ENCODE measurements at places on chromosomes 11 and 22.

DNA sequence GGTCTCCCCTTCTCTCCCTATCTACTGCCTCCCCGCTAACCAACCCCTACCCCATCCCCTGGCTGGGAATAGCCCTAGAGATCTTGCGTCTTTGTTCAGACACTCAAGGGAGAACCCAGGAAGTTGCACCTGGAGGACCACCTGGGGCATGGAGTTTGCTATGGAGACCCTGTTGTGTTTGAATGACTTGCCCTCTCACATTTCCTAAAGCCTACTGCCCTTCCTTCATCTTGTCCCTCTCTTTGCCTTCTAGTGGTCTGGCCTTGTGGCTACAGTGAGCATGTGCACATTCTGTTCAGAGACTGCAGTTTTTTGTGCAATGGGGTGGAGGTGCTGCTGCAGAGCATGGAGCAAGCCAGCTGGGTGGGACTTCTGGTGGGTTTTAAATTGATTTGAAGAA lies 42.5 kb downstream of the ZNRF3 start:
- no peak for DNase-seq

GRCh38 chr11:36409152-36409816 lies 100.8 kb downstream of the TRAF6 start:
- DNase-seq: no peak

GRCh38 chr22:33851240-33851639 lies 69.0 kb downstream of the LARGE1 start:
- no peak for DNase-seq

- no peak for DNase-seq
Measured at GRCh38 chr22:40021401-40022000, 26.7 kb downstream of the FAM83F start.

GRCh38 chr11:17036666-17037658 lies 22.7 kb upstream of the PLEKHA7 start:
- DNase-seq: no peak

DNA sequence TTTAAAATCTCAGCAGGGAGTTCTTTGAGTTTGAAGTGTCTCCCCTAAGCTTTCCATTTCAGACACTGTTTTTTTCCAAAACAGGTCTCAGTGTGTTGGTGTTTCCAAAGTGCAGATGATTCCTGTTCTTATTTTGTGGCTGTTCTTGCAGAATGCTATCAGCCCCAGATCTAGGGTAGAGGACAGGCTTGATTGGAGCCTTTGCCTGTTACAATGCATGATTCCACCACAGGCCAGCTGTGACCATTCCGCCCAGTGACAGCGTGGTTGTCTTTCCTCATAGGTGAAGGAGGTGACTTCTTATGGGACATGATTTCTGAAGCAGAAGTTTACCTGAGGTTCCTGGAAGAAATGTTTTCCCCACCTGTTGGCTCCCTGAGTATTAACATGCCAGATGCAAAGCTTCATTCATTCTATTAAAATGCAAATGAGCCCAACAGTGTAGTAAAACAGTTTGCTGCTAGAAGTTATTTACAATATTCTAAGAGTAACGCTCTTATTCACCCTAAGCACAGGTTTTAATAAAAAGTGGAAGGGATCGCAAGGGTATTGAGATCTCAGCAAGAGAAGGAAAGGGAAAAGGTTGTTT lies 36.9 kb upstream of the BIRC3 start:
- DNase-seq: no peak

- DNase-seq: no peak
Measured at GRCh38 chr22:23289851-23290724, 109.8 kb downstream of the BCR start.

DNA sequence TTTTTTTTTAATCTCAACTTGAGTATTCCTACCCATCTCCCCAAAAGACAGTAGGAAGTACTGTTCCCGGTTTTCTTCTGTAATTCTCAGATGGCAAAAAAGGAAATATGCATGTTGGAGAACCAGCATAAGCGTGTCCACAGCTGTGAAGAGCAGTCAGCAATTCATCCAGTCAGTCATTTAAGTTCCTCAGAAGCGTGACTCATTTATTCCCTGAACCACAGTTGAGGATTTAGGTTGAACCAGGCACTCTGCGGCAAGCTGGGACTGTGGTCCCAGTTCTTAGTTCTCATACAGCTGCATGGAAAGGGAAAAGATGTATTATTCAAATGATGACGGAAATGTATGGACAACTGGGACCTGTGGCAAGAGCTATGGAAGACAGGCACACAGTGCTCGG lies 61.0 kb upstream of the MYO18B start:
- no peak for DNase-seq

- no peak for DNase-seq
Measured at GRCh38 chr22:20130731-20131596, 640 bp upstream of the ZDHHC8 start.

DNA sequence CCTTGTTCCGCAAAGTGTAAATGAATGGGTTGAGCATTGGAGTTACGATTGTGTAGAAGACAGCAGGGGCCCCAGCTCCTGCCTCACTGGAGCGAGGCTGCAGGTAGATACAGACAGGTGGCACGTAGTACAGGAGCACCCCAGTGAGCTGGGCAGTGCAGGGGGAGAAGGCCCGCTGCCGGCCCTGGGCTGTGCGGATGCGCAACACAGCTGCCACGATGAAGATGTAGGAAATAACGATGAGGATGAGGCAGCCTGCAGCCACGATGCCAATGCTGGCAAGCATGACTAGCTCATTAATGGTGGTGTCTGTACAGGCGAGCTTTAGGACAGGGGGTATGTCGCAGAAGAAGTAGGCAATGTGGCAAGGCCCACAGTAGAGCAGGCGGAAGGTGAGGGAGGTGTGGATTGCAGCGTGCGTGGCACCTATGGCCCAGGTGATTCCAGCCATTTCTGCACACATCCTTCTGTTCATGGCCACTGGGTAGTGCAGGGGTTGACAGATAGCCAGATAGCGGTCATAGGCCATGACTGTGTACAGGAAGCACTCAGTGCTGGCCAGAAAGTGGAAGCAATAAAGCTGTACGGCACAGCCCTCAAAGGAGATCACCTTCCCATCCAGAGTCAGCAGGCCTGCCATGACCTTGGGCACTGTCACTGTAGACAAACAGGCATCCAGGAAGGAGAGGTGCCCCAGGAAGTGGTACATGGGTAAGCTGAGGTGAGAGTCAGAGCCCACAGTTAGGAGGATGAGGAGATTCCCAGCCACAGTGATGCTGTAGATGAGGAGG lies 616 bp downstream of the OR10S1 start:
- DNase-seq: no peak

DNA sequence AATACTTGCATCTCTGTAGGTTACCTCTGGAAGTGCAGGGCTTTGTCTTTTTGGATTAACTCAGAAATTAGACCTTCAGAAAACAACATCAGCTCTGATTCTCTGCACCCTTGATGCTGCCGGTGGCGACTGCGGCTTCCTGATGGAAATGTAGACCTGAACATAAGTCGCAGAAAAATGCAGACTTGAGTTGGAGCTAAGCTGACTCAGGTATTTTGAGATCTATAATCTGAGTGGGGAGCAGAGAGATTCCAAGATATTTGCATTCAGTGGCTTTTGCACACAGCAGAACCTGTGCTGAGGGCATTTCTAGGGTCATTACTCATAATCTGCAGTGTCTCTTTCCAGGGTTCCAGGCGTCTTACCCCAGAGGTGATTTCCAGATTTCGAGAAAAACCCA lies 18.7 kb upstream of the NFAM1 start:
- no peak for DNase-seq

DNA sequence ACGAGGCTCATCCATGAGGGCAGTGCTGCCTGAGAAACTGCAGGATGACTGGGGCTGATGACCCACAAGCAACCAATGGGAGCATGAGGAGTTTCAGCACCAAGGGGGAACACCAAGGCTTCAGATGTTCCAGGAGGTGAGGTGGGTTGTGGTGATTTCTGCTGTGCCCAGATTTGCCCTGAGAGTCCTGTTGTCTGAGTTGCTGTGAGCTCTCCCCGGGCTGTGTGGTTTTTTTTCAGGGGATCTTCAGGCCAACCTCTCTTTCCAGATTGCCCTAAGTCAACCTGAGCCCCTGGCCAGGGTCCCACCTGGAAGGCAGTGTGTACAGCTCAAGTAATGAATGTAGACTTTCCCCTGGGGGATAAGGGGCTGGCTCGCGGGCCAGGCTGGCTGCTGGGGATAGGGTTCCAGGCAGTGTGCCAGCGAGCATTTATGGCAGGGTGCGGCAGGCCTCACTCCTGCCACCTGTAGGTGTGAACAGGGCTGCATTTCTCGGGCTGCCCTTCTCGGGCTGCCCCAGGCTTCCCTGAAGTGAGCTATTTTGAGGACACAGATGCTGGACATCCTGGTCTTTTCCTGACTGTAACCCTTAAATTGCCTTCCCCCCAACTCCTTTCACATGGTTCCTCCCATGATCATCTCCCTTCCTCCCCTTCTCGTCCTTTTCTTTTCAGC lies 9.8 kb downstream of the SLC22A6 start:
- no peak for DNase-seq

- no peak for DNase-seq
Measured at GRCh38 chr11:129814244-129815014, 1.2 kb upstream of the TMEM45B start.

- DNase-seq: no peak
Measured at GRCh38 chr11:36394056-36394455, 98.0 kb downstream of the PRR5L start.

GRCh38 chr11:77062924-77063323 lies 3.8 kb upstream of the CAPN5 start:
- DNase-seq: no peak

DNA sequence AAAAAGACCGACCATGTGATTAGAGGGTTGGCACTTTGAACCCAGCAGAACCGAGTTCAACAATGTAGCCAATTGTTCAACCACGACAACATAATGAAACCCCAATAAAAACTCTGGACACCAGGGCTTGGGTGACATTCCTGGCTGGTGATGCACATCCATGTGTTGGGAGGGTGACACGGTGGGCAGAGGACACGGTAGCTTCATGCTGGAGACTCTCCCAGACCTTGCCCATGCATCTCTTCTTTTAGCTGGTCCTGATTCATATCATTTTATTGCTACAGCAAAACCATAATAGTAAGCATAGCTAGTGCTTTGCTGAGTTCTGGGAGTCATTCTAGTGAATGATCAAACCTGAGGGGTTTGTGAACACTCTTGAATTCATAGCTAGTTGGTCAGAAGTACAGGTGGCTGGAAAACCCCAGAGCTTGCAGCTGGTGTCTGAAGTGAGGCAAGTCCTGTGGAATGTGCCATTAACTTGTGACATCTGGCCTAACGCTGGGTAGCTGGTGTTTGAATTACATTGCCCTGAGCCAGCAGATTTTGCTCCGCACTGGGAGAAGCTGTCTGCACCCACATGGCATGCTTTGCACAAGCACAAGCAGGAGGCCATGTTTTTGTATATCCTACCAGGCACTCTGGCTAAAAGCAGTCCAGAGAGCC lies 14.0 kb downstream of the RPUSD4 start:
- no peak for DNase-seq

- DNase-seq: no peak
Measured at GRCh38 chr11:72998676-72999075, 143.4 kb downstream of the FCHSD2 start.

- no peak for DNase-seq
Measured at GRCh38 chr22:38244106-38244505, 28.7 kb downstream of the TMEM184B start.

GRCh38 chr11:81222491-81222890 lies 1511.2 kb downstream of the FAM181B start:
- DNase-seq: no peak

DNA sequence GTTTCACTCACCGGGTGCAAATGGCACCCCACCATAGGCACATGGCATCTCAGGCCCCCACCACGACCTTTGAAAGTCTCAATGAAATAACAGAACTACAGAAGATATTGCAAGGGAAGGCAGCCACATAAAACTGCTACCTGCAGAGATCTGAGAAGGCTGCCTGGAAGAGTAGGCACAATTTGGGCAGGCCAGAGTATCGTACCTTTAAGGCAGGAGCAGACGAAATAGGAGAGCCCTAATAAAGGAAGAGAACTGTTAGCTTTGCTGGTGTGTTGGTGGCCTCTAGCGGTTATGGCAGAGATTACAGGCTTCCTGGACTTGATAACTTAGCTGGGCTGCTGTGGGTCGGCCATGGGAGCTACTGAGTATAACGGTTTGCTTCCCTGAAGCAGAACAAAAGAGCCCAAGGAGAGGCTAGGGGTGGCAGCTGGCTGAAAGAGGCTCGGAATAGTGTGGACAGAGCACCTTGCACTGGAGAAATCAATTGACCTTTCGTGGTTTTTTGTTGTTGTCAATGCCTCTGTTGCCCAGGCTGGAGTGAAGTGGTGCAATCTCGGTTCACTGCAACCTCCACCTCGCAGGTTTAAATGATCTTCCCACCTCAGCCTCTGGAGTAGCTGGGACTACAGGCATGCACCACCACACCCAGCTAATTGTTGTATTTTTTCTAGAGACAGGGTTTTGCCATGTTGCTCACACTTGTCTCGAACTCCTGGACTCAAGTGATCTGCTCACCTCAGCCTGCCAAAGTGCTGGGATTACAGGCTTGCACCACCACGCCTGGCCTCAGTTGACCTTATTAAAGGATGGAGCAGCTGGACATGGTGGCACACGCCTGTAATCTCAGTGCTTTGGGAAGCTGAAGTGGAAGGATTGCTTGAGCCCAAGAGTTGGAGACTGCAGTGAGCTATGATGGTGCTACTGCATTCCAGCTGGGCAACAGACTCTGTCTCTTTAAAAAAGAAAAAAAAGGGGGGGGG lies 4.8 kb downstream of the SDF2L1 start:
- DNase-seq: no peak

DNA sequence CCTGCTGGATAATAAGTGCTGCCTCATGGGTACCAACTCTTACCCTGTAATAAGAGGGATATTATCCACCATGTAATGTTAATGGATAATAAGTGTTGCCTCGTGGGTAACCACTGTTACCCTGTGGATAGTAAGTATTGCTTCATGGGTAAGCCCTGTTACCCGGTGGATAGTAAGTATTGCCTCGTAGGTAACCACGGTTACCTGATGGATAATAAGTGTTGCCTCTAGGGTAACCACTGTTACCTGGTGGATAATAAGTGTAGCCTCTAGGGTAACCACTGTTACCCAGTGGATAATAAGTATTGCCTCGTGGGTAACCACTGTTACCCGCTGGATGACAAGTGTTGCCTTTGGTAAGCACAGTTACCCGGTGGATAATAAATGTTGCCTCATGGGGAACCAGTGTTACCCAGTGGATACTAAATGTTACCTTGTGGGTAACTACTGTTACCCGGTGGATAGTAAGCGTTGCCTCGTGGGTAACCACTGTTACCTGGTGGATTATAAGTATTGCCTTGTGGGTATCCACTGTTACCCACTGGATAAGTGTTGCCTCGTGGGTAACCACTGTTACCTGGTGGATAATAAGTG lies 18.6 kb upstream of the NXPE4 start:
- no peak for DNase-seq

GRCh38 chr22:19037282-19038163 lies 84.7 kb downstream of the DGCR2 start:
- no peak for DNase-seq

DNA sequence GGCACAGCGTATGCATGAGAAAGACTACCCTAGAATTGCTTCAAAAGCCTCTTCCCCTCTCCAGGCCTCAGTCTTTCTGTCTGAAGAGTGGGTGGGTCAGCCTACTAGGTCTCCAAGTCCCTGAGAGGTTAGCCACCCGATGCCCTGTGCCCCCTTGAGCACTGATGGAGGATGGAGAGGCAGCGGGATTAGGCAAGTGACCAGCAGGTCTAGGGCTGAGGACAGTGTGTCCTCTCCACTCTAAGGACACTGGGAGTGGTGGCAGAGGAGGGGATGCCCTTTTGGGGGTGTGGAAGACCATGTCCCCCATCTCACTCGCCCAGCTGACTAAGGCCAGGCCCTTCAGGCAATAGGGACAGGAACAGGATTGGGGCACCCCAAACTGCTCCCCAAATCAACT lies 72.2 kb upstream of the WNT11 start:
- DNase-seq: no peak

Measured in SK-N-MC (cell line).